GM13977 (cell line): ENCODE measurements at places on chromosomes 11 and 22.

DNA sequence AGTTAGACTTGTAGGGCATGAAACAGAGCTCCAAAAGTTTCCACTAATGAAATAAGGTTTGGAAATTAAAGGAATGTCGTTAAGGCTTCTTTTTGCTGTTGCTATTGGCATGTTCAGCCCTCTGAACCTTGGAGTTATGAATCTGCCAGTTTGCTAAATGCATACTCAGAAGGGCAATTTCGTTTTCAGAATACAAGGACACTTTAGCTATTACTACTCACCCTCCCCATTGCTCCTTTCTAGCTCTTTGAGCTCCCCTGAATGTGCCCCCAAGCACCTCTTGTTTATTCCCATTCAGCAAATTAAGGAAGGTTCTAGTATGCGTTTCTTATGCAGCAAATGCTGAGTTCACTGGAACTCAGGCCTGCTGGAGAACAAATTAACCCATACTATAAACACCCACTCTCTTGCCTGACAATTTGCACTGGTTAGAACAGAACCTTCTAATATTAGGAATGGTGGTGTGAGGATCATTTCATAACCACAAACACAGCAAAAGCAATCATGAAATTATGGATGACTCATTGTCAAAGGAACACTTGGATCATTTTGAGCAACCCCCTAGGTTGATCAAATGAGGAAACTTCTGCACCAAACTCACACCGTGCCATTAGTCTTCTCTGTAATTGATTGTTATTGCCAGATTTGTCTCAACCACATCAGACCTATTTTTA is 26.2 kb upstream of the LIN7C start:
- DNase-seq, result no peak

DNA sequence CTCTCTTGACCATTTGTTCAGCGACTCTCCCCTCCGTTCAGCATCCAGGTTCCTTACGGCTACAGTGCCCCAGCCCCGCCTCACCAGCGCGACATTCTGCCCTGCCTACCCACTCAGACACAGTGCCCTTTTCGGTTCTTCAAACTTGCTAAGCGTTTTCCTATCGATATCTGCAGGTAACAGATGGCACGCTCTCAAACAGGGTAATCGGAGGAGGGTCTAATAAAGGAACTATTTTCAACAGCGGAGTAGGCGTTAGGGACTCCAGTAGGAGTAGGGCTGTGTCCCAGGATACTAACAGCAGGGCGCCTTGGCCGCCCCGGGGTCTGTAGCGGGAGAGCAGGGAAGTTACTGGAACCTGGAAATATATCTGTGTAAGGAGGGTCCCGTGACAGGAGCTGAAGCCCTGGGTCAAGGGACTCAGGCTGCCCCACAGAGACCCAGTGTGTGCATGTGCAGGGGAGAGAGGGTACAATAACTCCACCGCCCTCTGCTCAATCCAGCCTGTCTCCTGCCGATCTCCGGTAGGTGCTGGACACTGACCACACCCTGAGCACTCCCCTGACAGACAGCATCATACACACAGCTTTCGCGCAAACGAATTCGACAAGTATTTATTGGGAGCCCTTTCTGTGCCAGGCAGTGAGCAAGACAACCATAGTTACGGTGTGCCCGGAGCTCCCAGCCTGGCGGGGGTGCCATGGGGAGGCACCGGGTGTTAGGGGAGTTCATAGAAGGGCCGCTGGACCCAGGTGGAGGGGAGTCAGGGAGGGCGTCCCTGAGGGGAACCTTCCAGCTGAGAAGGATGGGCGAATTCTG is 2.1 kb downstream of the KLHL35 start:
- DNase-seq, result no peak

- DNase-seq, result no peak
Measured at GRCh38 chr11:65446446-65447277, 24.1 kb downstream of the NEAT1 start.

- DNase-seq, result no peak
Measured at GRCh38 chr11:72838691-72839305, 24.6 kb downstream of the ATG16L2 start.

DNA sequence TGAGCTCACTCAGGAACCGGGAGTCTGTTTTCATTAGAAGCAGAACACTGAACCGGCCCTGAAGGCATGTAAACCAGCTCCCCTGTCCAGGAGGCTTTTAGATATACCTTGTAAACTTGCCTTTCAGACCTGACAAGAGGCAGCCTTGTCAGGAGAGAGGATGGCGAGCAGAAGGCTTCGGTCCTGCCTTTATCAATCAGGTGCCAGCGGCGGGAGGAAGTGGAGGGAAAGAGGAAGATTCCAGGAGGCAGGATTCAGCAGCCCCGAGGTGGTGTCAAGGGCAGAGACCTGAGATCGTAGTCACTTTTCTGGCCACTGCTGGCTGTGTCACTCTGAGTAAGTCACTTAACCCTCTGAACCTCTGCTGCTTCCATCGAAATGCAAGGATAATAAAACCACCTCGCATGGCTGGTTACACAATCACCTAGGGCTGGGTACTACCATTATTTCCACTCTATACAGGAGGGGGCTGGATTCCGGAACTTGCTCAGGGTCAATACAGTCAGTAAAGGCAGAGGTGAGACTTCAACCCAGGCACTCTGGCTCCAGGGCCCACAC is 181.0 kb downstream of the CHST1 start:
- DNase-seq, result no peak

- no peak for DNase-seq
Measured at GRCh38 chr11:15841931-15842740, 514.2 kb downstream of the SOX6 start.

DNA sequence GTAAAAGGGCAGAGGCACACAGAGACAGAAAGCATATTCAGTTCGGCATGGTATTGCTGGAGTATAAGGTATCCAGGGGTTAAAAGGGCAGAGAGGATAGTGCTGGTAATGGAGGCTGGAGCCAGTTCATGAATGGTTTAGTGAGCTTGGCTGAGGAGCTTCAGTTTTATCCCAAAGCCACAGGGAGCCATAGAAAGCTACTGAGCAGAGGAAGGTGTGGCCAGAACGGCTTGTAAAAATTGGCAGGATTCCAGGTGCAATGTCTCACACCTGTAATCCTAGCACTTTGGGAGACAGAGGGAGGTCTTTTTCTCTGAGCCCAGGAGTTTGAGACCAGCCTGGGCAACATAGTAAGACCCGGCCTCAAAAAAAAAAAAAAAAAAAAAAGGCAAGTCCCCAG is 186.1 kb downstream of the MYO18B start:
- no peak for DNase-seq

DNA sequence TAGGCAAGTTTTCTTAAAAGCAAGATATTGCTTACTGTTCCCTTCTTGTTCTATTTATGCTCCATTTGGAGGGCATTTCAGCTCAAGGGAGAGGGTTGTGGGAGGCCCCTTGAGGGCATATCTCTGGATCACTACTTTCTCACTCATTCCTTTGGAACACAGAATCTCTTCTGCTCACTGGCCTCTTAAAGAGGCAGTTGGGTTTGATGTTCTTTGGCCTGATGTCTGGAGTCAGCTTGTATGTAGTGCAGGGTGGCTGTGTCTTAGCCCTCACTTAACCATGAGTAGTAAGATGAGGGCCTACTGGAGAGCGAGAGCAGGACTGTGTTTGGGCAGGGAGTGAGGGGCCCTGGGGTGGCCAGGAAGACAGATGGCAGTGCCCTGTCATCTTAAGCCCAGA is 3.6 kb downstream of the INCENP start:
- DNase-seq, result no peak

- peak; percentile 38 for DNase-seq
Measured at GRCh38 chr22:50601669-50602337, 1.2 kb downstream of the MAPK8IP2 start.

- no peak for DNase-seq
Measured at GRCh38 chr11:71551711-71552110, 3.5 kb downstream of the KRTAP5-9 start.

DNA sequence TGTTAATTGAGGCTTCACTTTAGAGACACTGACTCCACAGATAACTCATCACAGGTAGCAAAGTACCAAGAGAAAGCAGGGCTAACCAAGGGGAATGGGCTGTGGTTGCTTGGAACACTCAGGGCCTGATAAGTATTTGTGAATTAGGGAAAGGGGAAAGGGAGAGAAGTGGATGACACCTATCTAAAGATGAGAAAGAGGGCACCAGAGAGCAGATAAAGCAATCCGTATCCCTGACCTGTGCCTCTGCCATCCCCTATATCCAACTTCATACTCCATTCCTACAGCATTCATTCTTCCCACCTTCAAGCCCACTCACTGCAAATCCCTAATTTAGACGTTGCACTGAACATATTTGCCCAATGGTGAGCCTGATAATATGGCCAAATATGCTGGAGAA is 43.0 kb upstream of the API5 start:
- DNase-seq, result no peak

- DNase-seq, result no peak
Measured at GRCh38 chr22:35457729-35458546, 58.0 kb downstream of the MCM5 start.
